ENCODE measurements at places on chromosomes 5 and 9.

- no peak for DNase-seq
Measured at GRCh38 chr5:60257596-60258271, 364.2 kb upstream of the PDE4D start.

DNA sequence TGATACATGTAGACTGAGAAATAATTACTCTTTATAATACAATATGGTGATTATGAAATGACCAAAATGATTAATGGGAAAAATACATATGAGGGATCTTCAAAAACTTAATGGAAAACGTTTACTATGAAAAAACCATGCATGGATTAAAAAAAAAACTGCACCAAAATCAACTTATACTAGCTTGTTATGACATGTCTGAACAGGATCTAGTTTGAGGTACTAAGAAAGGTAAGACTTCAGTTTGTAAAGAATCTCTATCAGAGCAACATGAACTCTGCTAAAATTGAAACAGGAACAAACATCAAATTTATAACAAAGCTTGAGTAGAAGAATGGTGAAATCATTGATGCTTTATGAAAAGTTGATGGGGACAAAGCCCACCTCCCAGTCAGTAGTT, 178.0 kb downstream of the SLIT3 start:
- no peak for DNase-seq

- DNase-seq, result no peak
Measured at GRCh38 chr5:146816775-146817387, 61.7 kb downstream of the PPP2R2B start.

DNA sequence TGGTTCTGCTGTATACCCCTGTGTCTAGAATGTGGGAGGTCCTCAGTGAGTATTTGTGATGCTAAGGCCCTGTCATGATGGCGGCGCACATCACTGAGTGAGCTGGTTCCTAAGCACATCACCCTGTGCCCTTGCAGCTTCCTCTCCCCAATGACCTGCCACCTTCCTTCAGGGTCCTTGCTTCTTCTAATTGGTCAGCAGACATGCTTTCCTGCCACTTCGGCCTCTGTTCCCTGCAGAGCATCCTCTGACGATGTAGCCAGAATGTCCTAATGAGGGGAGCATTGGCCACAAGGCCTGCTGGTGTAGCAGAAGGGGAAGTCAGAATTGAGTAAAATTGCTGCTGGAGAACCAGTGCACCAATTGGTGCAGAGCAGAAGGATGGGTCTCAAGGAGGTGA, 31.1 kb upstream of the ANGPTL2 start:
- no peak for DNase-seq

DNA sequence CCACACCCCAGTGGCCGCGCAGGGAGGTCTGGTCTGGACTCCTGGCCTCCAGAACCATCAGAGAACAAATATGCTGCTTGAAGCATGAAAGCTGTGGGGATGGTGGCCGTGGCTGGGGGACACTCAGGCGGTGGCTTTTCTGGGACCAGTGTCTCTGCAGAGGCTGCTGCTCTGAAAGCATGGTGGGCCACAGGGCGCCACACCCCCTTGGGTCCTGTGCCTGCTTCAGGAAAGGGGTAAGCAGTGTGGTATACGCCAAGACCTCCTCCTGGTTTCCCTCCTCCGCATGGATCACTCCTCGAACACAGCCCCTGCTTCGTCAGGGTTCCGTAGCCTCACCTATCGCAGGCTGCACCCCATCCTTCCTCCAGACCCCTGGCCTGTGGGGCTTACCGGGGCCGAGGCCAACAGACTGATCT, 19.7 kb upstream of the TERT start:
- DNase-seq, result no peak

Data from skeletal muscle cell (primary cell).